Fibroblast of skin of right quadriceps (primary cell): ENCODE measurements at places on chromosomes 3 and 15.
A peak's percentile ranks its signal among the peaks of the same experiment; 100 is the strongest.

DNA sequence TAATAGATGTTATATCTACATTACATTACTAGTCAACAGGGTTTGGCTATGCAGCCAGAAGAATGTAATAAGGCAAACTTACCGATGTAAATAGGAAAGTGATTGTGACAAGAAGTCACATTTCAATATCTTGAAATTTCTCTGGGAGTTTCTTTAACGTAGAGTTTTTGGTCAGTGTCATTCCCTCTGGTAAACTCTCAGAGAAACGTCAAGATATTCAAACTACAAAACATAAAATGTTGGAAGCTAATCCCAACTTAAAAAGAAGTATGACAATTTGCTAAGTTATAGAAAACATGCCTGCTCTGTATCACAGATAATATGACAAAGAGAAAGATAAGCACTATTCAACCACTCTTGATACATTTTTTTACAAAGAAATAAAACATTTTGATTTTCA is 111.2 kb upstream of the PRICKLE2 start:
- no peak for DNase-seq

DNA sequence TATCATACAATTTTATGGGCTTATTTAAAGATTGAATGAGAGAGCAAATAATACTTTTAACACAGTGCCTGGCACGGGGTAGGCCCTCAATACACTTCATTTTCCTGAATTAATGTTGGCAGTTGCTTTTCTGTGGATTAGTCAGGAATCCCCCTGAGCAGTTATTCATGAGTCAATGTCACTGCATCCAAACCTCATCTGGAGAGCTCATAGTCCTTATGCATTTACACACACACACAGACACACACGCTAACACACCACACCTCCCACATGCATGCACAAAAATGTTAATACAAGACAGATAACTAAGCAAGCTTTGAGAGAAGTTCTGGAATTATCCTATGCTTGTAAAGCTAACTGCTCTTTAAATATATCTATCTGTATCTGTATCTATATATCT is 34.0 kb upstream of the TNFAIP8L3 start:
- DNase-seq, result peak; percentile 44

- DNase-seq, result peak; percentile 4
Observed at GRCh38 chr3:114079761-114080160, 23.2 kb downstream of the QTRT2 start.

DNA sequence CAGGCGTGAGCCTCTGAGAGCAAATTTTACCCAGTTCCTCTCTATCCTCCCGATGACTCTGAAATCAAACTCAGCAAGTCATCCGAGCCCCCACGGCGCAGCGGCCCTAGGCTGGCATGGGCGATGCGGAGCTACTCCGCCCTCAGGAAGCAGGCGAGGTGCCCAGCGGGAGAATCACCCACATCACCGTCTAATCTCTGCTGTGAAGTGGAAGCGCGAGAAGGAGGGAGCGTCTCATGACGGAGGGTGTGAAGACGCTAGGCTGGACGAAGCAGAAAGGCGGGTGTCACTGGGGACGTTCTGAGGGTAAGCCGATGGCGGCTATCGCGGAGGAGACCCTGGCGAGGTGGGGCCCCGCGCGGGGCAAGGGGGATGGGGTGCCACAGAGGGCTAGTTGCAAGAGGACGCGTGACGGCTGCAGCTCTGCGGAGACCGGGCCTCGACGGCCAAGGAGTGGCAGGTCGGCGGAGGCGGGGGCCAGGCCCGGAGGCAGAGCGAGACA is 9.1 kb upstream of the GNAI2 start:
- no peak for DNase-seq

DNA sequence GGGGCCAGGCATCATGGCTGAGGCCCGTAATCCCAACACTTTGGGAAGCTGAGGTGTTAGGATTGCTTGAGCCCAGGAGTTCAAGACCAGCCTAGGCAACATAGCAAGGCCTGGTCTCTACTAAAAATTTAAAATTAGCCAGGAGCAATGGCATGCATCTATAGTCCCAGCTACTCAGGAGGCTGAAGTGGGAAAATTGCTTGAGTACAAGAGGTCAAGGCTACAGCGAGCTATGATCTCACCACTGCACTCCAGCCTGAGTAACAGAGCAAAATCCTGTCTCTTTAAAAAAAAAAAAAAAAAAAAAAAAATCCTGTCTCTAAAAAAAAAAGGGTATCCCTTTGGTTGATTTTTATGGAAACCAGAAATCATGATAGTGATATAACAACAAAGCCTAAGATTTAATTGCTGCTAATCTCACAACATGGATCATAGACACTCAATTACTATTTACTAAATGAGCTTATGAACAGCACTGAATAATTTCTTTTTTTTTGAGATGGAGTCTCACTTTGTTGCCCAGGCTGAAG is 12.1 kb downstream of the PCLAF start:
- no peak for DNase-seq

DNA sequence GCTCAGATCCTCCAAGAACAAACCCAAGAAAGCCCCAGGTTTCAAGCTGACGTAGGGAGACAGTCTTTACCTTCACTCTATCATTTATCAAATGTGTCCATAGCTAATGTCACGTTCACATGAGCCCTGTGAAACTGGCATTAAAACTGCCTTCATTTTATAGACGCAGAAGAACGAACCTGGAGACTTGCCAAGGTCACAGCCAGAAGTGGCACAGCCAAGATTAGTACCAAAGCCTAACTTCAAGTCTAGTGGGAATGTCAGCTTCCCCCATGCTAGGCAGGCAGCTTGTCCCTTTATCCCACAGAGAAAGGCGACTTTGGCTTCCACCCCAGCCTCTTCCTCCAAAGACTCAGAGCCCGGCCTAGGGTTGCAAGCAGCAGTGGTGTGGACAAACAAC is 517.2 kb downstream of the SHQ1 start:
- no peak for DNase-seq

GRCh38 chr3:117305681-117306080 is 596.1 kb downstream of the TUSC7 start:
- DNase-seq, result no peak

GRCh38 chr15:63043335-63044076 is 959 bp downstream of the TPM1 start:
- DNase-seq, result no peak

DNA sequence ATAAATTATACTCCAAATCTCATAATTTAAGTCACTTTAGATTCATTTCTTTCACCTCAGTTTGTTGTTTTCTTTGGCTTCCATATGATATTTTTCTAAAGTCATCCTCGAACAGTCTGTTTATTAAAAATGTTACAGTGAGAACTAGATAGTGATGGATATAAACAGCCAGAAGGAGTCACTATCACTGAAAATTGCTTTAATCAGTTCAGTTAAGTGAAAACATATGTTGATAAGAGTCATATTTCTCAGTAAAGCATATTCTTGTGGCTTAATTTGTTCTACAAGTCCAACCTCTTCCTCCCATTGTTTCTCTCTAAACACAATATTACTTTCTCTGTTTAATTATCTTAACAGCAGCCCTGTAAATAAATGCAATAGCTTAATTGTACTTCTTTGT is 427.5 kb upstream of the ALCAM start:
- DNase-seq, result no peak

GRCh38 chr3:148778926-148779325 is 48.7 kb upstream of the CPB1 start:
- no peak for DNase-seq

- DNase-seq, result no peak
Observed at GRCh38 chr15:83549623-83550022, 102.5 kb downstream of the SH3GL3 start.

- DNase-seq, result peak; percentile 4
Observed at GRCh38 chr15:27426805-27427204, 455.8 kb downstream of the GABRG3 start.

- no peak for DNase-seq
Observed at GRCh38 chr3:155325263-155325835, 31.9 kb upstream of the STRIT1 start.

GRCh38 chr3:102536456-102536855 is 101.6 kb downstream of the ZPLD1 start:
- DNase-seq, result peak; percentile 30

DNA sequence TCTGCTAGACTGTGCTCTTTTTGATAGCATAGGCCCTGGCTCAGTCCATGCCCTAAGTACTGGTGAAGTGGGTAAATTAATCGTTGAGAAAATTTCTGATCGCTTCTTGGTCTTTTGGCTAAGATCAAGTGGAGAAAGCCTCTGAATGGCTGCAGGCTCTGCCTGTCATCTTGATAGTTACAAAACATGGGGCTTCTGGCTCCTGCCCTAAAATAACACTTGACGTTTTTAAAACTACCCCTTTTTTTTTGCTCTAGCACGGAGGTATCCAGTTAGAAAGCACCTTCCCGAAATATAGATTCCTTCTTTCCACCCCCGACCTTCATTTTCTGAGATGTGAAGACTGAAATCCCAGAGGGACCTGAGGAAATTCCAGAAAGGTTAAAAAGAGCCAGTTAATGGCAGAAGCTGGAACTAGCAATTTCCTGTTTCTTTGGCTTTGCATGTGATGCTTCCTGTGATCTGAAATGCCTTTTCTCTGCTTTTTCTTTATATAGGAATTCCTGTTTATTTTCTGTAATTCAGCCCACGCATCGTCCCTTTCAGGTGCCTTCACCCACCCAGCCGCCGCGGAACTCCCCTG is 799 bp upstream of the C2CD4B start:
- peak; percentile 27 for DNase-seq

- DNase-seq, result peak; percentile 26
Observed at GRCh38 chr15:100919481-100920405, 586 bp downstream of the LRRK1 start.

DNA sequence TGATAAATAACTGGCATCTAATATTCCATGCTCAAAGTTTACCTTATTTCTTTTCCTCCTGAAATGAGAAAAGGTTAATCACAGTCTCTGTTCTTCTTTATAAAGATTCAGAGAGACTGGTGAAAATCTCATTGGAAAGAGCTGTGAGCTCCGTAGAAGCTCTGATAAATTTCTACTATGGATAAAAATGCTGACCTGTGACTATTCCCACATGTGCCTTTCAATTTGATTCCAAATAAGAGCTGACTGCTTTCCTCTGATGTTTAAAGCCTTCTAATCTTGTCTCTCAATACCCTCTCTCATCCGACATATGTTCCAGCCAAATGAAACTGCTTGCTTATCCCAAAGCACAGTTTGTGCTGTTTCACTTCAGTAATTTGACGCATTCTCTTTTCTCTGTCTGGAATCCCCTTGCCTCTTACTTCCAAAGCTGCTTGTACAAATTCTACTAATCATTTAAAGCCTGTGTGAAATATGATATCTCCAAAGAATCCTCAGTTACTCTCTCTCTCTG is 130.1 kb downstream of the RTP4 start:
- no peak for DNase-seq

- no peak for DNase-seq
Observed at GRCh38 chr3:101310978-101311375, 9.4 kb downstream of the IMPG2 start.

- DNase-seq, result no peak
Observed at GRCh38 chr3:58566398-58567250, 10.6 kb downstream of the FAM107A start.

DNA sequence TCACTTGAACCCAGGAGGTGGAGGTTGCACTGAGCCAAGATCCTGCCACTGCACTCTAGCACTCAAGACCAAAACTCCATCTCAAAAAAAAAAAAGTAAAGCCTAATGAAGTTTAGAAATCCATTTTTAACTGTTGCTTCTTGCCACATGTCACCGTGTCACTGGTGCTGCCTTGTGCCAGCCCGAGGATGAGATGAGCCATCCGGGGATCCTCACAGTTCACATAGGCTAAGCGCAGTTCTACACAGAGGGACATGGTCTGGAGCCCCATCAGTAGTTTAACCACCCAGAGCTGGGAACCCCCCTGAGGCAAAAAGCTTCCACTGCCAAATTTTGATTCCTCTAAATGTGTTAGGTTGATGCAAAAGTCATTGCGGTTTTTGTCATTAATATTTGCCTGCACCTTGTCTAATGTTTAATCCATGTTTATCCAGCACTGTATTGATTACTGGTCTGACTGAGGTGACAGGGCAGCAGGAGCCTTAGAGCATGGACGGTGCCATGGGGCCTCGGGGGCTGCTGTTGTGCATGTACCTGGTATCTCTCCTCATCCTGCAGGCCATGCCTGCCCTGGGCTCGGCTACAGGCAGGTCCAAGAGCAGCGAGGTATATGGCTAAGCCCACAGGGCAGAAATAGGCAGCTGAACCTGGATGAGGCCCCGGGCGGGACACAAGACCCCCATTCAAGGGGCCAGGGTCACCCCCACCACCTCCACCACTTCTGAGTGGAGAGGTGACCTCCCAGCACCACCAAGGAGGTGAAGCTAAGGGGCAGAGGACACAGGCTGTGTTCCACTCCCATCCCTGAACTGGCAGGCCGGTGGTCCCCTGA is at the start of gene ITIH1:
TSS of gene ITIH1 (plus strand) at position 473 of the 832 bp plus-strand sequence. CDS start at position 490, 17 bp downstream.
- no peak for DNase-seq

GRCh38 chr15:85329561-85330422 is 50.6 kb upstream of the AKAP13 start:
- DNase-seq, result peak; percentile 67

DNA sequence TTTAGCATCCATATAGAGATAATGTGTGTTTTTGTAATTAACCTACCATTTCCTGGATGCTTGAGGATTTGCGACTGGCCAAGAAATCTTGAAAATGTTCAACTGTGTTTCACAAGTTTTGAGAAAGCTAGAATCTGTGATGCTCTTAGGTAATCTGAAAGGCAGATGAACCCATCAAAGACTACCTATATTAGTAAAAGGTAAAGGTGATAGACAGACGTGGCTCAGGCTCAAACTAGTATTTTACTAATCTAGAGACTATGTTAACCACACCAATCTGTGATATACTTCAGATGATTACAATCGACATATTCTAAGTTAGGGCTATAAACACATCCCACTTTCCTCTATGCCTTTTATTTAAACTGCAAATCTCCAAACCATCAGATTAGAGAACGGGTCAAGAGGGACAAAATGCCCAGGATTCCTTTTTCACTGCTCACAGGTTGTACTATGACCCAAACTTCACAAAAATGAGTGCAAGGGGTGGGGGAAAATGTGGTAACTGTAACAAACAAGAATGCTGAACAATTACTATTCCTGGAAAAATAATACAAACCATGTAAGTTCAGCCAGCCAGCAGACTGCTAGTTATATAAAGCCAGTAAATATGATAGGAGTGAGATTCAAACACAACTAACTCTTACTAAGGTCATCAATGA is 295.1 kb downstream of the FOXP1 start:
- peak; percentile 43 for DNase-seq

- DNase-seq, result no peak
Observed at GRCh38 chr15:66570327-66570726, 4.5 kb upstream of the LCTL start.

GRCh38 chr3:69738315-69738714 is 949 bp upstream of the MITF start:
- no peak for DNase-seq

- DNase-seq, result no peak
Observed at GRCh38 chr3:60056404-60056803, 1006.6 kb upstream of the CFAP20DC start.

DNA sequence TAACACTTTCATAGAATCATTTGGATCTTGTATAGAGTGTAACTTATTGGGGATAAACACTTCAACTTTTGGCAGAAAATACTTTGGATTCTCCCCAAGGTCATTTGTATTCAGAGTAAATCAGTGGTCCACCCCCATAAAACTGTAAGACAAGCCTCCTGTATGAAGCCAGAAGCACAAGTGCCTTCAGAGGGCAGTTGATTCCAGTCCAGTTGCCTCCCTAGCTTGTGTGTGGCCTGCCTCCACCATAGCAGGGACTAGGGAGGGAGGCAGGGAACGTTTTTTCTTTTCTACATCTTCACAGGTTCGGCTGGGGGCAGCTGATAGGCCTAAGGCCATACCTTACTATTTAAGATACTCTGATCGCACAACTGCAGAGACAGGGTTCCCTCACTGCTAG is 11.6 kb downstream of the GORASP1 start:
- no peak for DNase-seq

- DNase-seq, result no peak
Observed at GRCh38 chr3:78900880-78901279, 866.9 kb downstream of the ROBO1 start.

- no peak for DNase-seq
Observed at GRCh38 chr3:181510500-181510899, 201.2 kb upstream of the SOX2 start.
